ENCODE measurements at places on chromosomes 2 and 18.

DNA sequence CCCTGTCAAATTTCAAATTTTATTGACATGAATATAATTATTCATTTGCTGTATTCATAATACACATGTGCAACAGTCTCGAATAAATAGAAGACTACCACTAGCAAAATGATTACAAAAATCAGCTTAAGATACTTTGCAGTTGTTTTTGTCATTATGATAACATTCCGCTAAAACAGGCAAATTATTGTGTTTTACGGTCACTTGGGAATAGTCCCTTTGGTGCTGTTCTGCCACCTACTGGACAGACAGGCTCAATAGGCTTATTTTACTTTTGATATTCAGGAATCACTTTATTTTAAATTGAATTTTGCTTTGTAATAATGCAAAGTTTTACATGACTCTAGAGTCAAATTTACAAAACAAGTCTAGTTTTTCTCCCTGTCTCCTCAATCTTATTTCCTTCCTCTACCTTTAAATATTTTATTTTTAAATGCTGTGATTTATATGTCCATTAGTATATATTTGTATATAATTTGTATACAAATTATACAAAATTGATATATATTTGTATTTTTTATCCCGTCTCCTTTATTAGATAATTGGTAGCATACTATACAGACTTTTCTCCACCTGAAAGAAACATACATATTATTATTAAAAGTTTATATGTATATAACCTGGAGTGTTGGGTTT is 456.3 kb downstream of the DLGAP1 start:
- DNase-seq, result no peak

- no peak for DNase-seq
Measured at GRCh38 chr2:133835821-133836619, 267.8 kb upstream of the NCKAP5 start.

DNA sequence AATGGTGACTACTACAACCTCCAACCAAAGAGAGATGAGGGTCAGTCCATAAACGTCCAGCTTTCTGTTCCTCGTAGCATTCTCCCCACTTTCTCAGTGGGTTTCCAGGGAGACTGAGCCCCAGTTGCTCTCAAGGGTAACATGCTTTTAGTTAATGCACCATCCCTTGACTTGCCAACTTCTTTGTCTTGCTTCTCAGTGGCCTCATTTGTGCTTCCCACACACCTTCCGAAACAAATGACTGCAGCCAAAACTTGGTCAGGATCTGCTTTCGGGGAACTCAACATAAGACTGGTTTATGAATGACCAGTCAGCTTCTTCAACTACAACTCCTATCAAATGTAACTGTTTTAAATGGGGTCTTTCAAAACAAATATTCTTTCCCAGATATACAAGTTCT is 94.1 kb downstream of the COL6A3 start:
- DNase-seq, result no peak

DNA sequence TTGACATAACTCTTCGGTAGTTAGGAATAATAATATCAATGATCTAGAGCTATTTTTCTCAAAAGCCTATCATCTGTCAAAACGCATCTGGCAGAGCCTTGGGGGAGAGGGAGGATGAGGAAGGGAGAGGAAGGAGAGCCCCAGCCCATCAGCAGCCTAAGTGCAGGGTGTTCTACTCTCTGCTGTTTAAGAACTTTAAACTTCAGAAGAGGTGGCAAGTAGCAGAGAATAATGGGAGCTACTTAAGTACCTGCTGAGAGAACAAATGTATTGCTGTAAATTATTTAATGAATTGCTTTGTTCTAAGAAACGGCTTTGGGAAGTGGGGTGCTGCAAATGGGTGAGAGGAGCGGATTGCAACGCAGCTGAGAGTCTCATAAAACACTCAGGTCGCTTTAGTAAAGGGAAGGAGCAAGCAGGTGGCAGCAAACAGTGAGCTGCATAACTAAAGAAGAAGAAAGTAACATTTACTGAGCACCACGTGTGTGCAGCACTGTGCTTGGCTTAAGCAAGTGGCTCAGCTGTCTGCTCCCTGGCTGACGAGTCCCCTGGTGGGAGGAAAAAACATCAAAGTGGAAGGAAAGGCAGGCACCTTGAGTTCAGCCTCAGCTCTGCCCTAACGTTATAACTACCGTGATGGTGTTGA is 26.3 kb upstream of the SH3RF3 start:
- DNase-seq, result no peak

GRCh38 chr18:44465381-44465841 is 215.3 kb upstream of the SETBP1 start:
- DNase-seq, result no peak

- no peak for DNase-seq
Measured at GRCh38 chr18:24602201-24602600, 141.8 kb downstream of the HRH4 start.

DNA sequence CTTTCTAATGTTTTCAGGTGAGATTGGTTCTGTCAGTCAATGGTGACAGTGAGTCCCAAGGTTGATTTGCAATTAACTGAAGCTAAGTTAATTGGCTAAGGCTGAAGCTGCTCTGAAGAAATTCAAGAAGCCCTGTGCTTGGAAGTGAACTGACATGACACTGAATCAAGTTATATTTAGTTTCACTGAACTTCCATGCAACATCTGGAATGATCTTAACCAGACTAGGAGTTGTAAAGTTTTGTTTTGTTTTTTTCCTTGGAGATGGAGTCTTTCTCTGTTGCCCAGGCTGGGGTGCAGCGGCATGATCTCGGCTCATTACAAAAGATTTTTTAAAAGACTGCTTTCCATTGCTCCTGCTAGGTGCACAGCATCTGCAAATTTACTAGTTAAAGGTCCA is 11.4 kb downstream of the SERPINB5 start:
- DNase-seq, result no peak

DNA sequence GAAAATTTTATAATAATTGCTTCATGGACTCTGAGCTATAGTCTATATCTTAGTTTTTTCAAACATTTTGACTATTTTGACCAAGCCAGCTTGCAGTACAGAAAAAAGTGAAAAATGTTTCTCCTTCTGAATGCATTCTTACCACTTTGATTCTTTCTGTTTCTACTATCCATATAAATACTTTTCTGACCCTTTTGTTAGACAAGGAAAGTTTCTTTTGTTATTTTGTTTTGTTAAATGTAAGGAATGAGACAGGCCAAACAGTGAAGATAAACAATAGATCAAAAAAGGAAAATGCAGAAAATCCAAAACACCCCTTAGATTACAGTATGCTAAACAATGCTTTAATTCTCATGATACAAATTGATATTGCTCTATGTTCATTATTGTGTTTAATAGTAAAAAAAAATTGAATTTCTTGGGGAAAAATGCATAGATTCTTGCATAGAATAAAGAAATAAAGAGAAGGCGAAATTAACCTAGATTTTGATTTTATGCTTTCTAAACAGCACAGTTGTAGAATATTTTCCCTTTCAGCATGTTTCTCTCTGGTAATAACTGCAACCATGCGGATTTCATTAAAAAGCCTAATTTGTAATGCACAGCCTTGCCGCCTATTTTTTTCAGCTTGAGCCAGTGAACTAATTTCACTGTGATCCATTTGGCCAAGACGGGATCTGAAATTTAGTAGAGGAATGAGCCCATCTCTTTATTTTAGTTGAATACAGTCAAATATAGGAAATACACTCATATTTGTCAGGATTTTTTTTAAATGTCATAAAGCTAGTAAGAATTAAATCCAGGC is 976 bp downstream of the TNFAIP6 start:
- no peak for DNase-seq

- DNase-seq, result no peak
Measured at GRCh38 chr2:190984595-190984994, 29.4 kb downstream of the STAT1 start.

GRCh38 chr2:175766880-175767279 is 235.2 kb downstream of the LNPK start:
- DNase-seq, result no peak

DNA sequence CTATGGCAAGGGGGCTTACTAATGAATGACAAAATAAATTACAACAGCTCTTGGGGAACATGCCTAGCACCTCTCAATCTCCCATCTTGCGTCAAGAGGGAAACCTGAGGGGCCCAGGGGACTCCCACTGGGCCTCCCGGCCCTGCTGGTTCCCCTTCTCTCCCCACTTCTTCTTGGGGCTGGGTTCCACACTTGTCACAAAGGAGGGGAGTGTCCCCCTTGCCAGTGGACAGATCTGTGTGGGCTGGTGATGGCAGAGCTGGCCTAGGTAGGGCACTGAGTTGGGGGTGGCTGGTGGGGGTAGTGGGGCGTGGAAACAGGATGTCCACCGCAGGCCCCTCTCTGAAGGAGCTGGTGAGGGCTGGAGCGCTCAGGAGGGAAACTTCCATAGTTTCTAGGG is 184.0 kb upstream of the HAAO start:
- no peak for DNase-seq

- no peak for DNase-seq
Measured at GRCh38 chr2:176138923-176139660, 9.6 kb downstream of the HOXD8 start.

DNA sequence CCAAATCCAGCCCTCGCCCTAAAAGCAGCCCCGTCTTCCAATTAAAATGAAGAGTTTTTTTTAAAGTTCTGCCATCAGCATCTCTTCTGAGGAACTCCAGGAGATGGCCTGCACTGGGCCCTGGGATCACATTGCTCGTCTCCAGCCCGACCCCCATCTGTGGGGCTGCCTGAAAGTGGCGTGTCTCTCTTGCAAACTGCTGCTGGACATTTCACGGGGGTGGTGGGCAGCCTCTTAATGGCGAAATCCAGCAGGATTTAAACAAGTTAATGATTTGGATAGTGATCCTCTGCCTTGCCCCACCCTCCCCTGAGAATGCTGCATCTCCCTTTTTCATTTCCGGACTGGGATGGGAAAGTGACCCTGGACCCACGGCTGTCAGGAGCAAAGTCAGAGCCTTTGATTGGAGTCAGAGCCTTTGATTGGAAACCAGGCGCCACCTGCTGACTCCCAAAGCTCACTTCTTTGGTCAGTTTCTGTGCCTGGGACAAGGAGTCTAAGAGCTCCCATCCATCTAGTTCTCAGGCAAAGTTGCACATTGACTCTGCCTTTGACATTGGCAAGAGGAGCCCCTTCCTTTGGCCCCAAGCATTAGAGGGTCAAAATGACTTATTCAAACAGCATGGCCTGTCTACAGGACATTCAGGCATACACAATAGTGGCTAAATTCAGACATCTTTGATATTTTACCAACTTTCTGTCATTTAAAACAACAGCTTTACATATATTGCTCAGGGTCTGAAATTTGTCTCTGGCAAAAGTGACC is 155.2 kb downstream of the SH3BP4 start:
- no peak for DNase-seq

DNA sequence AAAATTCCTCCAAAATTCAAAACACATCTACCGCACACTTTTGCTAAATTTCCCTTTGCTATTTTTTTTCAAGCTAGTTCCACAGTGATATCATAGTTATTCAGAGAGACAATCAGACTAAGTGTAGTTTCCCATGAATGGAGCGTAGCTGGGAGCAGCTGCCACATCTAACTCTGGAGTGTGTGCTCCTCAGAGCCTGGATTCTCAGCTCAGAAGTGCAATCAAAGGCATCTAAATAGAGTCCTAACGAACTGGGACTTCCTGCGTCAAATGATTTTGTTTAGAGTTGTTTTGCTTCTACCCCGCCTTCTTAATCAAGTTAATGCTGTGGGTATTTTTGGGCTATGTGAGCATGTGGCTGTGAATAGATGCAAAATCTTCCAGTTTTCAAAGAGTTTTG is 160.3 kb downstream of the TMEM18 start:
- DNase-seq, result no peak

- no peak for DNase-seq
Measured at GRCh38 chr18:28174181-28174905, 2.6 kb downstream of the CDH2 start.

DNA sequence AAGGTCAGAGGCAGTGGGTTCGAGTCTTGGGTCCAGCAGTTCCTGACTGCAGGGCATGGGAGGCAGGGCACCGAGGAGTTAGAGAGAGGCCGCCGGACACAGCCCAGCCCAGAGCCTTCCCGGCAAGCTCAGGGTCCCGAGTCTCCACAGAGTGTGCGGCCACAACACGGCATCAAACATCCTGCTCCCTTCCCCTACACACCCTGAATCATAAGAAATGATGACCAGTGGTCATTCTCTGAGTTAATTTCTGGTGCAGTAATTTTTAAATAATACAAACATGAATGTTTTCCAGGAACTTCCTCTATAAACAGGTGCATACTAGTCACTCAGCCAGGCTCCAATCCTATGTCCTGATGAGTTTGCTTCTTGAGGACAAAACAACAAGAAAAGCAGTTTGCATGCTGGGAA is 118.0 kb downstream of the PXDN start:
- DNase-seq, result no peak

DNA sequence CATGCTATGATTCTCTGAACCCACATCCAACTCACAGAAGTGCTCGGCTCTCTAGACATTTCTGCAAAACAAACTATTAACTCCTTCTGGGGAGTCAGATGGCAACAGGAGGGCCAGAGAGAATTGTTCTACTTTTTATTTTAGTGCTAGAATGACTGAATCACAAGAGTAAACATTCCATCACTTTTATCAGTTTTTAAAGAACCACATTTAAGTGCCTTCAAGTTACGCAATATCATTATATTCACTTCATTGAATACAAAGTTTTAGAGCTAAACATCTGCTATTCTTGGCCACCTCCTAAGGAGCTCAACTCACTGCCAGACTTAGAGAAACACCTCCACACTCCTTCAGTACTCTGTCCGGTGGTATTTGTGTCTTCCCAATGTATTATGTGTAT is 22.4 kb downstream of the B4GALT6 start:
- no peak for DNase-seq

GRCh38 chr18:31740180-31740579 is 20.5 kb downstream of the SLC25A52 start:
- no peak for DNase-seq

- no peak for DNase-seq
Measured at GRCh38 chr2:61834893-61835292, 19.0 kb downstream of the FAM161A start.

GRCh38 chr18:72762515-72763122 is 105.2 kb downstream of the NETO1 start:
- DNase-seq, result no peak

- no peak for DNase-seq
Measured at GRCh38 chr2:233063269-233063975, 3.3 kb downstream of the INPP5D start.

DNA sequence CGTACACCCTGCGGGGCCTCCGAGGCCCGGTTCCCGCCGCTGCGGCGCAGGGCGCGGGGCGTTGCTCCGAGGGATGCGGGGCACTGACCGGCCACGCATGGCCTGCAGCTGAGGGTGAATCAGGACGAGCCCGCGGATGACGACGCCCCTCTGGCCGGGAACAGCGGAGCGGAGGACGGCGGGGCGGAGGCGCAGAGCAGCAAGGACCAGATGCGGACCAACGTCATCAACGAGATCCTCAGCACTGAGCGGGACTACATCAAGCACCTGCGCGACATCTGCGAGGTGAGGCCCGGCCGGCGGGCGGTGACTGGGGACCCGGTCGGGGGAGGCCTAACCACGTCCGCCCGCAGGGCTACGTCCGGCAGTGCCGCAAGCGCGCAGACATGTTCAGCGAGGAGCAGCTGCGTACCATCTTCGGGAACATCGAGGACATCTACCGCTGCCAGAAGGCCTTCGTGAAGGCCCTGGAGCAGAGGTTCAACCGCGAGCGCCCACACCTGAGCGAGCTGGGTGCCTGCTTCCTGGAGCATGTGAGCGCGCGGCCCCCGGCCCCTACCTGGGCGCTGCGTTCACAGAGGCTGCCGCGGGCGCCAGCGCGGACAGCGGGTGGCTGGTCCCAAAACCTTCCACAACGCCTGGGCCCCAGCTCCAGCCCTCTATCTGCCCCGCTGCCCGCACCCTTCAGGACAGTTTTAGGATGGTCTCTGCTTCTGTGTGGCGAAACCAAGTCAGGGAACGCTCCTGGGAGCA is 53.2 kb downstream of the FAM168B start:
- DNase-seq, result no peak

- DNase-seq, result no peak
Measured at GRCh38 chr18:1020731-1021344, 116.2 kb downstream of the ADCYAP1 start.
